Non-pigmented ciliary epithelial cell (primary cell): ENCODE measurements at places on chromosomes 16 and 17.

DNA sequence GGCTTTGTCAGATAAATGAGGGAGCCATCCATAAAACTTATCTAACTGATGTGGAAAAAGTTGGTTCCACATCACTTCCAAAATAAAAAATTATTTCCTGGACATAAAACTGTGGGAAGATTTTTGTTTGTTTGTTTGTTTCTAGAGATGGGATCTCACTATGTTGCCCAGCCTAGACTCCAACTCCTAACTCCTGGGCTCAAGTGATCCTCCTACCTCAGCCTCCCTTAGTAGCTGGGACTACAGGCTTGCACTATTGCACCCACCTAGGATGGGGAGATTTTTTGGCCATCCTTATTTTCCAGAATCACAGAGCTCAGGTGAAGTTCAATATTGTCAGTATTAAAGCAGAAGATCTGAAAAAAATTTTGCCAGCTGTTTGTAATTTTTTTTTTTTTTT is 23.8 kb upstream of the SMG8 start:
- no peak for DNase-seq

GRCh38 chr16:83803811-83804210 is 4.0 kb upstream of the HSBP1 start:
- no peak for DNase-seq

DNA sequence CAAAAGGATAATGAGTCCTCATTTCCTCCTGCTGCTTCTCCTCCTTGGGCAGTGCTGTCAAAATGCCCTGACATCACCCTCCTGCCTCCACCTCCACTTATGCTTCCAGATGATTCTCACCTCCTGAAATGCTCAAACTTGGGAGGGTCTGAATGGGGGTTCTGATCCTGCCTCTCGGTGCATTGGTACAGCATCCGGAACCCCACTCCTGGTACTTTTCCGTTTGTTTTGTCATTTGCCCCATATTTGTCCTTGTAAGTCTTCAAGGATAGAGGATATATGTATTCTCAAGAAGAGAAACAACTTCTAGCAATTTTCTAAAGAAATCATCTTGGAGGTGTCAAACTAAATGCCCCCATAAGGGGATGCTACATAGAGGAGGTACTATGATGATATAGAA is 148.3 kb downstream of the SHISA9 start:
- no peak for DNase-seq

DNA sequence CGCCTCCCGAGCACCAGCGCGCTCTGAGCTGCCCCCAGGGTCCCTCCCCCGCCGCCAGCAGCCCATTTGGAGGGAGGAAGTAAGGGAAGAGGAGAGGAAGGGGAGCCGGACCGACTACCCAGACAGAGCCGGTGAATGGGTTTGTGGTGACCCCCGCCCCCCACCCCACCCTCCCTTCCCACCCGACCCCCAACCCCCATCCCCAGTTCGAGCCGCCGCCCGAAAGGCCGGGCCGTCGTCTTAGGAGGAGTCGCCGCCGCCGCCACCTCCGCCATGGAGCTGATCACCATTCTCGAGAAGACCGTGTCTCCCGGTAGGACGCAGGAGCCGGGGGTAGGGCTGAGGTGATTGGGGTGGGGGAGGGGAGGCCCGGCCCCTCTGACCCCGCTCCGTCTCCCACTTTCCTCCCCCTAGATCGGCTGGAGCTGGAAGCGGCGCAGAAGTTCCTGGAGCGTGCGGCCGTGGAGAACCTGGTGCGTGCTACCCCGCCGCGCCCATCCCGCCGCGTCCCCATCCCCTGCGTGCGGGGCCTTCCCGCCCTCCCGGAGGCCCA is 329 bp downstream of the KPNB1 start:
- no peak for DNase-seq

DNA sequence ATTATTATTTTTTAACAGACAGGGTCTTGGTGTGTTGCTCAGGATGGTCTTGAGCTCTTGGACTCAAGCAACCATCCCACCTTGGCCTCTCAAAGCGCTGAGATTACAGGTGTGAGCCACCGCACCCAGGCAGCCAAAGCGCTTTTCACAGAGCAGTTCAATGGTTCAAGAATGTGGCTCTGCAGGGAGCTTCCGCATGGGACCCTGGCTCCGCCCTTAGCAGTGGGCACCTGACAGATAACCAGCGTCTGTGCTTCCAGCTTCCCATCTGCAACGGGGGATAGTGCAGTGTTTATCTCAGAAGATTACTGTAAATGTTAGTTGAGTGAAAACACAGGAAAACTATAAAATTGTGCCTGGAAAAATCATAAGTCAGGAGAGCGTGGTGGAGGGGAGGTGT is 99.4 kb downstream of the KCNJ12 start:
- no peak for DNase-seq

DNA sequence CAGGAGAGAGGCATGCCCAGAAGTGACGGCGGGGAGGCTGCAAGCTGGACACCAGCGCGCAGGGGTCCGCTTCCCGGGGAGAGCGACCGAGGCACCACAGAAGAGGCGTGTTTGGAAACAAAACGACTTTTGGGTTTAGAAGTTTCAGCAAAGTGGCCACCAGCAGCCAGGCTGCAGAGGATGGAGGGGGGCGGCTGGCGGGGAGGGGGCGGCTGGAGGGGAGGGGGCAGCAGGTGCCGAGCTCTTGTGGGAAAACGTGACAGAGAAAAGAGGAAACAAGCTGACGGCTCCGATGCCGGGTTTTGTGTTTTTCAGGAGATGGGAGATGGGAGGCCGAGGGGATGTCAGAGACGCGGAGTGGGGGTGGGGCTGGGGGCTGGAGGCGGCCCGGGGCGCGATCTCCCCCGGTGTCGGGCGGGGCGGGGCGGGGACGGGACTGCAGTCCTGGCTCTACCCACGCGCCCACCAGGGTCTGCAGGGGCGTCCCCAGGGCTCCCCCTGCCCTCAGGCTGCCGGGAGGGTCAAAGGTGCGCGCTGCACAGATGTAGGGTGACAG is 32.1 kb upstream of the RPH3AL start:
- DNase-seq = no peak

DNA sequence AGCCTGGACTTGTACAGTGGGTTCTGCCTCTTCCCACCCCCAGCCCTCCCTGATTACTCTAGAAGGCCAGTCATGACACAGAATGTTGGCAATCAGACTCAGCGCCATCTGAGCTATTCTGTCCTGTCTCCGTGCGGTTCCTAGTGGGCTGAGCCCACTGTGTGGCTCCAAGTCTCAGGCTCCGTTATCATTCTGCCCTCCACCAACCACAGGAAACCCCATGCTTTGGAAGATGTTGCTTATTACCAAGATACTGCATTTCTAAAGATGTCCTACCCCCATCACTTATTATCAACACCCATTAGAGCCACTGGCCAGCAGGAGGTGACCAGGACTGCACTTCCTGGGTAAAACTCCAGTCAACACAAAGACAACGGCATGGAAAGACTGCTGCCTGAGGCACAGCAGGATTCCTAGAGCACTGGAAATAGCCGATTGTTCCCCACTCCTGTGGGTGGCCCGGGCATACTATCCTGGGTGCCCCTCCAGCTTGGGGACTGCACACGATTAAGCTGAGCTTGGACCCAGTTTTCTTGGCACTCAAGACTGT is 133.6 kb downstream of the AATF start:
- DNase-seq = no peak

DNA sequence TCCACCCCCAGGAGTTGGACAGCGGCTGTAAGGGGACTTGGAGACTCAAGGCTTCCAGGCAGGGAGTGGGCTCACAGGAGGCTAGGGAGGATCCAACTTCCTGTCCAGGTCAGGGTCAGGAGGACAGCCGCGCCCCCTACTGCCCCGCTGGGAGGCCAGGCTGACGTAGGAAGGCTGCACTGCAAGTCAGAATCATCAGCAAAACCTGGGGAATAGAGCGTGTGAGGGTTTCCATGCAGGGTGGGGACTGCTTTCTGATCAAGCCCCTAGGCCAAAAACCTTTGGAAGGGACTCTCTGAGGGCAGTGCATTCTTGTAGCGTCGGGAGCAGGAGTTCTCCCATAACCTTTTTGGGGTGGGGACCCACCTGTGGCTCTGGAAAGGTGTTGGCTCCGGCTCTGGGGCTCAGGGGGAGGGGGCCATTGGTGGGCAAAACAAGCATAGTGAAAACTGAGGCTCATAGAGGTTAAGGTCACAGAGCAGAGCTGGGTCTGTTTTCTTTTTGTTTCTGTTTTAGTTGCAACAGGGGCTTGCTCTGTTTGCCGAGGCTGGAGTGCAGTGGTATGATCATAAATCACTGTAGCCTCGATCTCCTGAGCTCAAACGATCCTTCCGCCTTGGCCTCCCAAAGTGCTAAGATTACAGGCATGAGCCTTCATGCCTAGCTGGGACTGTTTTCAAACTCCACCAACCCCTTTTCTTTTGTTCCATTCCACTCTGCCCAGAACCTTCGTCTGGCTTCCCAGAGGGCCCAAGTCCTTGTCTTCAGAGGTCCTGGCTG is 22.1 kb downstream of the RAI1 start:
- DNase-seq = no peak

DNA sequence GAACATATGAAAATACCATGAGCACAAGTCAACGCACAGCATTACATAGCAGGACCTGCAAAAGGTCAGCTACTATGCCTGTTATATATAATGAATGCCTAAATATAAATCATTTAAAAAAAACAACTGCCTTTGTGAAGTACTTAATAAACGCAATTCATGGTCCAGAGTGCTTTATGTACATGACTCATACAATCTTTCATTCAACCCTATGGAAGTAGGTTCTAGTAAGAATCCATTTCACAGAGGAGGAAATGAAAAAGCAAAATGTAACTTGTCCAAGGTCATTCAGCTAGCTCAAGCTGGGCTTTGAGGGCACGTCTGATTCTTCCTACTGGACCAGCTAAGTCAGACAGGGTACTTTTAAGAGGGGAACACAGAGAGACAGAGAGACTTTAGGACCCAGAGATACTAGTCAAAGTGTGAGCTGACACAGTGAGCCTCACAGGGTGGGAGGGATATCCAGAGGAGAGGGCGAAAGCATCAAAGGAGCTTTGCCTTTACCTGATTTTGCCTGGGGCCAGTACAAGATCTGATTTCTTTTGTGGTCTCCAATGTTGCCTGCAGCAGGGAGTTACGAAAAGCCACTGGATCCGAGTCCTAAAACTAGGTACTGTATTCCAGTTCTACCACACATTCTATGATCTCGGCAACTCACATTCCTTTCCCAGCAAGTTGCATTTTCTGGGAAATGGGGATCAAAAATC is 83.4 kb upstream of the ZFHX3 start:
- DNase-seq = no peak

DNA sequence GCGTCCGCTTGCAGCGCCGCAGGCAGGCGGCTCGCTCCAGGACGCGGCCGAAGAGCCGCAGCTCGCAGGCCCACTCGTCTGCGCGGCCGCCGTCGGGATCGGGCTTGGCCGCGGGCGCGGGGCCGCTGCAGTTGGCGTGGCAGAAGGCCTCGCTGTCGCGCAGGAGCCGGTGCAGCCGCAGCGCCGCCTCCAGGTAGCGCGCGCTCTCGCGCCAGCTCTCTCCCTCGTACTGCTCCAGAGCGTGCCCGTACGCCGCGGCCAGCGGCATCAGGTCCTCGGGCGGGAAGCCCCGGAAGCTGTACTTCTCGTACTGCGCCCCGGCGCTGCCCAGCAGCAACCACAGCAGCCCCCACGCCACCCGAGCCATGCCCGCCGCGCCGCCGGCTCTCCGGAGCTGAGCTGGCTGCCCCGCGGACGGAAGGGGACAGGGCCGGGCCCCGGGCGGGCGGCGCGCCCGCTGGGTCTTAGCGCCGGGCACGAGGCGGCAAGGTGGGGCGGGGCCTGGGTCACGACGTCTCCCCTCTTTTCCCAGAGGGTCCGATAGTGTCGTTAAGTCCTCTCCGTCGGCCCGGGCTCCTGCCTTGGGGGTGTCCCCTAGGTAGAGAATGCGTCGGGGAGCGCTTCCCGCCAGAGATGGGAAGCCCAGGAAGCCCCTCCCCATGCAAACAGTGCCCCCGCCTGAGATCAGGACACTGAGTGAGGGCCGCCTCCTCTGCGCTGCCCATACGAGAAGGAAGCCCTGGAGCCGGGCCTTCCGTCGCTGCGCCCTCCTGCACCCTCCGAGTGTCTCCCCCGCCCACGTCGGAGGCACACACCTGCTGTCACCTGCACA is at the start of gene P3H4:
P3H4 (minus strand) TSS at position 401 of the 832 bp plus-strand sequence; CDS start at position 367, 34 bp downstream.
- no peak for DNase-seq

DNA sequence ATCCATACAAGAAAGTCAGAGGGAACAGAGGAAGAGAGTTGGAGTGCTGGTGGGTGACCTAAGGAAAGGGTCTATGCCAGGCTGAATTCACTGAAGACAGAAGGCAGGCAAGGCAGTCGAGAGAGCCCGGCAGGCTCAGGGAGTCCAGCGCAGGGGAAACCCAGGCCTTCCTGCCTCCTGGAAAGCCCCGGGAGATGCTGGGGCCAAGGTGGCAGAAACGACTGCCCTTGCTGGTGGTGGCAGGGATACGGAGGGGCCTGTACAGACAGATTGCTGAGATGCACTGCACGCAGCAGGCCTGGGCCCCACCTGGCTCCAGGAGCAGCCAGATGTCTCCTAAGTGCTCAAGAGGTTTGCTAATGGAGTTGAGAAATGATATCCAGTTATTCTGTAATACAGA is 59.8 kb downstream of the GTF3C1 start:
- no peak for DNase-seq
